Retinal pigment epithelial cell (primary cell): ENCODE measurements at places on chromosomes 12 and 14.
A peak's percentile ranks its signal among the peaks of the same experiment; 100 is the strongest.

GRCh38 chr12:2768224-2768961 is 26.4 kb upstream of the FKBP4 start:
- no peak for DNase-seq

GRCh38 chr14:50410921-50411320 is 14.2 kb upstream of the CDKL1 start:
- DNase-seq = peak; percentile 45

GRCh38 chr14:33674927-33675326 is 275.9 kb downstream of the EGLN3 start:
- no peak for DNase-seq

- no peak for DNase-seq
Observed at GRCh38 chr12:54616933-54617680, 17.6 kb downstream of the LACRT start.

- DNase-seq = no peak
Observed at GRCh38 chr14:67987606-67988005, 168.0 kb downstream of the RAD51B start.

DNA sequence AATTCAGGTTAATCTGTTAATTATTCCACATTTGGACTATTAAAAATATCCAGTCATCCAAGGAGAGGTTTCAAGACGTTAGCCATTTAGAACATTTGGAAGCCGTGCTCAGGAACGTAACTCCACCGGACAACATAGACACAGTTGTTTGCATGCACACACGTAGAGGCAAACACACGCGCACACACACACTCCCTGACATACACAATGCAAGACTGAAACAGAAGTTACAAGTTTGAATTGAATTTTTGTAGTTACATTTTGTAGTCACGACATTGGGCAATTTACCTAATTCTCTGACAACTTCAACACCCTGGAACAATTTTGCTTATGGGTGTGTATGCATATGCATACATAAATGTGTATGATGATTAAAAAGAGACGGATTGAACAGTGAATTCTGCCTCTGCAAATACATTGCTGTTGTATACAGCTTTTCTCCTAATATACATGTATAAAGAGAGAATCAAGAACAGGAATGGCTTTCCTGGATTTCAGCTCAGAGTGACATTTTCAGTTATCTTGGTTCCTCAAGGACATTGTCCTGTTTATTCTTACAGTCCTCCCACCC is 298.8 kb downstream of the LRFN5 start:
- no peak for DNase-seq

- no peak for DNase-seq
Observed at GRCh38 chr12:48615681-48616080, 45.8 kb upstream of the LALBA start.

- no peak for DNase-seq
Observed at GRCh38 chr12:51687614-51688013, 96.6 kb downstream of the SCN8A start.

DNA sequence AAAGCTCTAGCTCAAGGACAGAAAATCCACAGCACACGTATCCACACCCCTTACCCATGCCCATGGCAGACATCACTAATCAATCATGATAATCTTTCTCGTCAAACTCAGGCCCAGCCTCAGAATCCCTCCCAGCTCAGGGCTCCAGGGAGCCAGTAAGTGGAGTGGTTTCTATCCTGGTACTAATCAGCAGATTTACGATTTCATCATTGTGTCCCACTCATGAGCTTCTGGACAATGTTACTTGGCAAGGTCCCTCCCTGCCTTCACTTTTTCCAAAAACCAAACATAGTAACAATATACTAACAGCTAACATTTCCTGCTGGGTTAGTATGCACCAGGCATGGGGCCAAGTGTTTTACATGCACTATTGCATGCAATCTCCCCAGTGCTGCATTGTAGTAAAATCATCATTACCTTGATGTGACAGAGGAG is 45.8 kb upstream of the NCOR2 start:
- DNase-seq = no peak

DNA sequence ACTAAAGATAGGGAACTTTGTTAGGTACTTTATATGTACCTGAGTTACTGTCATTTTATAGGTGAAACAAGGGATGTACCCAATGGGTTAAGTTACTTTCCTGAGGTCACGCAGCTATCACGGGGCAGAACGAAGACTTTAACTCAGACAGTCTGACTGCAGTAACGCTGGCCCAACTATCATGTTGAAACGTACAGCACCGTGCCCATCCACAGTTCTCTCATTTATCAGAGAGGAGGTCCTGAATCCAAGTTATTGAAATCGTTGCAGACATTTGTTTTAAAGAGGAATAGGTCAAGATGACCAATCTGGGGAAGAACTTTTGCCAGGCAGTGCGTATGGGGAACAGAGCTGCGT is 587 bp upstream of the C12orf75 start:
- no peak for DNase-seq

GRCh38 chr14:67815573-67816225 is 691 bp downstream of the ZFYVE26 start:
- DNase-seq = no peak

DNA sequence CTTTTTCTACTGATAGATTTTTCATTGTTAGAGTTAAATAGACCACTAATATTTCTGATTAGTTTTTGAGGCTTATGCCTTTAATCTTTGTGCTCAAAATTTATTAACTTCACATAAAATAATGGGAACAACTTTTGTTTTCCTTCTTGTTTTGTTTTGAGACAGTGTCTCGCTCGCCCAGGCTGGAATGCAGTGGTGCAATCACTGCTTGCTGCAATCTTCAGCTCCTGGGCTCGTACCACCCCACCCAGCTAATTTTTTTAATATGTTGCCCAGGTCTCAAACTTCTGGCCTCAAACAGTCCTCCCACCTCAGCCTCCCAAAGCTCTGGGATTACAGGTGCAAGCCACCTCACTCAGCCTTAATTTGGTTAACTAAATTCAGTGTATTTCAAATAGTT is 16.8 kb downstream of the SCFD1 start:
- no peak for DNase-seq

DNA sequence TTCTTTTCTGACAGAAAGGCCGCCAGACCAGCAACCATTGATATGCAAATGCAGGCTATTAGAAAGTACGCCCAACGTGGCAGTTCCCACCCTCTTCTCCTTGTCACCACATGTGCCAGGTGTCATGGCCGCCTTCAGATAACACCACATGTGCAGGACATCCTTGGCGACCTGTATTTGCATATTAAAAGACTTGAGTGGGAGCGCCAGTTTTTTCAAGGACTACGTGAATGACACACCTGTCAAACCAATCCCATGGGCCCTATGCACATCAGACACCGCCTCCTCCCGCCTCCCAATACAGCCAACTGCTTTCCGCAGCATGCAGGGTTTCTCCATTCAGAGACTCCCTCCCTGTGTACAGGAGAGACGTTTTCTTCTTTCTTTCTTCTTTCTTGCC is 318.6 kb upstream of the FAR2 start:
- no peak for DNase-seq

DNA sequence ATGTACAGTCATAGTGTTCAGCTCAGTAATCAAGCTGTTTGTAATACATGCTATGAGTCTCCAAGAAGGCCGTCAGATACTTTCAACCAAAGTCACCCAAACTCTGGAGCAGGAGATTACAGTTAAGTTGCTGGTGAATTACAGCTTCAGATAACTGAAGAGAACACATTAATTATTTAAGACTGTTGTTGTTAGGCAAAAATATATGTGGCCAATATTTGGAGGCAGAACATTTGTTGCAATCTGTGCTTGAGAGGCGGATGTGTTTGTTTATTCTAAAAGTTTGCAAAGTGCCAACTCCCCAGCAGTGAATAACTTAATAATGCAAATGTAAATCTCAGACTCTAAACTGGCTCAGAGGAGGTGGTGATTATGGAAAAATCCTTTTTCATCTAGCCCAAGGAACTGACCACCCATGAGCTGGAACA is 300.7 kb upstream of the TBX3 start:
- DNase-seq = no peak

GRCh38 chr12:31715283-31715825 is 13.5 kb downstream of the AMN1 start:
- no peak for DNase-seq

DNA sequence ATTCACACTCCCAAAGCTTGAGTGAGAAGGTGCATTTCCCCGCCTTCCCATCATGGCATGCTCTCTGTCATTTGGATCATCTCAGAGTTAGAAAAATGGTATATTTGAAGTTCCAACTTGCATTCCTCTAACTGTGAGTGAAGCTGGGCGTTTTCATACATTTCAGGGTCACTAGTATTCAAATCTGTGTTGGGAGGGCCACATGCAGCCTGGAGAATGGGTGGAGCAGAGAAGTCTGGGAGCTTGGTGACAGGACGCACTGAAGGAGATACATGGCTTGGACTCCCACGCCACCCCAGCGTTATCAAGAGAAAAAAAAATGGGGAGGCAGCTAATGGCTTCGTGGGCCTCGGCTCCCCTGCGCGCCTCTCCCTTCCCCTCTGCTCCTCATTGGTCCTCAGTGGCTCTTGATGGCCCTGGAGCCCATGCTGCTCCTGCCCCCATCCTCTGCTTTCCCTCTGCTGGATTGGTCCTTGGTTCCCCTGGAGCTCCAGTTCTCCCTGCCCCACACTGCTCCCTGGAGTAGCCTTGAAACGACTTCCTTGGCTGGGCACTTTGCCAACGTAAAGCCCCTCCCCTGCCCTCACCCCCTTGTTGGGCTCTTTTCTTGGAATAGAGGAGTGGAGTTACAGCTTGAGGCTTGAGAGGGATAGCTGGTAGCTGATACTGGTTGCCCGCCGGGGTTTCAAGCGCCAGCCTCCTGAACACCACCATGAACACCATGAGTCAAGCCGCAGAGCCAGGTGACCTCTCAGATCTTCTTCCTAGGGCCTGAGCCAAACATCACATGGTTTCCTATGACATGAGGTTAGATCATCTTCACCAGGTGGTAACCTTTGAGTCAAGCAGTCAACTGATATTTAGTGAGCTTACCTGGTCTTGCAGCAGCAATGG is 139.6 kb downstream of the PRKCH start:
- no peak for DNase-seq

- DNase-seq = no peak
Observed at GRCh38 chr14:99196310-99196650, 75.7 kb downstream of the BCL11B start.

GRCh38 chr12:131861261-131862083 is 33.0 kb upstream of the ULK1 start:
- DNase-seq = no peak

DNA sequence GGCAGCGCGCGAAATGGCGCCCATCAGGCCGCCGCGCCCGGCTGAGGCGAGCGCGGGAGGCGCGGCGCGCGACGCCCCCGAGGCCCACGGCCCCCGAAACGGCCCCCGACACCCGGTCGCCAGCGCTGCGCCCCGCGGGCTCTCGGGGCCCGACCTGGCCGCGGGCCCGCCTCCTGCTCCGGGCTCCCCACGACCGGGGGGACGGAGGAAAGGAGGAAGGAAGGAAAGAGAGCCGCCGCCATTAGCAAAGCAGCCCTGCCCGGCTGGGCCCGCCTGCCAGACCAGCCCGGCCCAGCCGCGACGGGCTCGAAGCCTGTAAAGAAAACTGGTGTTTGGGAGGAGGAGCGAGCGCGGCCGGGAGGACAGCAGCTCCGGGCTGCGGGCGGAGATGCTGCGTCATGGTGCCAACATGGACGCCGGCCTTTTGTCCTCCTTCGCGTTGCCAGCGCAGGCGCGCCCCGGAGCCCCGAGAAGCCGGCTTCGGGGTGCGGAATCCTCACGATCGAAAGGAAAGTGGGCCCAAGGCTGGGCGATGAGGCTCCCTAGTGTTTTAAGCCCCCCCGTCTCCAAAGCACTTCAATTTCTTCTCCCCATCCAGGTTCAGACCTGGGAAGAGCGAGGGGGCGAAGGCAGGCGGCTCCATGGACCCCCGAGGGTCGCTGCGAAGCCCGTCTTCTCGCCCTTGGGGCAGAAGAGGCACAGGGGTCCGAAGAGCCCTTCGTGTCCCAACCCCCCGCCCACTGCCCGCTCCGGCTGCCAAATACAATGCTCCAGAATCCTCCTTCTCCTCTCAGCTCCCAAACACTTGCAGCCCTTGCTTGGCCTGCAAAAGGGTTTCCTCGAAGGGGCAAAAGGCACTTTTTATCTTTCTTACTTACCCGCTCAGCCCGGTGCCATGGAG is 2.9 kb upstream of the SETD1B start:
- no peak for DNase-seq

- no peak for DNase-seq
Observed at GRCh38 chr12:57236925-57237595, 7.5 kb downstream of the SHMT2 start.

DNA sequence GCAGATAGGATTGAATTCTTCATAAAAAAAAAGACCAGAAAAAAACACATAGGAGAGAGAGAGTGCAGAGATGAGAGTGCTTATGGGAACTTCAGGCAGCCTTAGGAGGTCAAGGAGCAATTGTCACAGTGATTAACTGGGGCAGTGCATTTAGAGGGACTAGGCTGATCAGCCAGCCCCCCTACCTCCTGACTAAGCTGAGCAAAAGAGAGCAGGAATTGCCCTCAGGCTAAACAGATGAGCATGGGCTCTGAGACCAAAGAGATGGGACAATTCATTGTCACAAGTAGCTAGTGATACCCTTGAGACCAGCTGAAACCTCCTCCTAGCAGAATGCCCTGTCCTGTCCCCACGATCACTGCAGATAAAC is 124.0 kb downstream of the BTG1 start:
- no peak for DNase-seq

DNA sequence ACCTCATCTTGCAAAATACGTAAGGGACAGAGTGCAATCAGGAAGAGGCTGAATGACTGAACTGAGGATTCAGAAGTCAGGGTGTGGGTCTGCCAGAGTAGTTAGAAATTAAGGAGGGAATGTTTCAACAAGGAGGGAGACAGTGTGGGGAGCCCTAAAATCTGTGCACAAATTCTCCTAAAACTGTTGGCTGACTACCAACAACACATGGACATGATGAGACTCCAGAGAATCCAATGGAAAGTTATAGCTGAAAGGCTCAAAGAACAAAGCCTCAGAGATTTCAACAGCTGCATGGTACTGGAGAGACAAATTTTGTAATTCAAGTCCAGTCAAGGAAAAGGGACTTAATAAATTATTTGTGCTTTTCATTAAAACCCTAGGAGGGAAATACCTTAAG is 36.1 kb upstream of the NEDD1 start:
- DNase-seq = no peak

- DNase-seq = no peak
Observed at GRCh38 chr14:59657769-59658168, 81.2 kb upstream of the CCDC175 start.

GRCh38 chr12:15854916-15855315 is 27.3 kb upstream of the STRAP start:
- DNase-seq = peak; percentile 66

- no peak for DNase-seq
Observed at GRCh38 chr14:91169951-91170350, 56.1 kb downstream of the DGLUCY start.

DNA sequence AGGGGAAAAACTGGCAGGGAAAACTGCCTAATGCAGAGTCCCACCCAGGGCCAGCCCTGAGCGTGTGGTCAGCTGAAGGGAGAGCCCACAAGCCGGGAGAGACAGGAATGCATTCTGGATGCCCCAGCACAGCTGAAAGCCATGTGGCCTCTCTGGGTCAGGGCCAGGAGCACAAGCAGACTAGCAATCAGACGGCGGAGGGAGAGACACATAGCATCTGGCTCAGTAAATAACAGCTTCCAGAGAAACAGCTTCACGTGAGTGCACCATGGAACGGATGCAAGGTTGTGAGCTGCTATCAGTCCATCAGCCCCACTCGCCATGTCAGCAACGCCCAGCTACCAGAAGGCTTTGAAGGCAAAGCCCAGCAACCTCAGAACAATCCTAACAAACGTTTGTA is 28.2 kb upstream of the TMEM106C start:
- peak; percentile 10 for DNase-seq
